ENCODE measurements at places on chromosomes 12 and 14.
A peak's percentile ranks its signal among the peaks of the same experiment; 100 is the strongest.

DNA sequence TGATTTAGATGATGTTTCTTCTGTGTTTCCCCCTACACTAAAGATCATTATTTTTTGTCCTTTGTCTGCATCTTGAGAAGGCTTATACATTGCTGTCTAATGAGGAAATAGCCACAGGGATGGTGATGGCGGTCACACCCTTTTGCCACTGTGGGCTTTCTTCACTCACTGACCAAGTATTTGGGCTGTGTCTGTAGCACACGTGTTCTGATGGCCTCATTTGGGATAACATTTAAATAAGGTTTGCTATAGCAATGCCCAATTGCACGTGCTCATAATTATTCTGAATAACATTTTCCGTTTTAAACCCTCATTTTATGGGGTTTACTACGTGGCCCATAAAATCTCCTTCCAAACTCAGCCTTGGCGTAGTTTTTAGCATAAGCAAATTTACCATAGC lies 230.3 kb upstream of the PRICKLE1 start:
- no peak for DNase-seq

- no peak for DNase-seq
These were observed 42.2 kb upstream of the PTGR2 start for GRCh38 chr14:73809391-73809790.

DNA sequence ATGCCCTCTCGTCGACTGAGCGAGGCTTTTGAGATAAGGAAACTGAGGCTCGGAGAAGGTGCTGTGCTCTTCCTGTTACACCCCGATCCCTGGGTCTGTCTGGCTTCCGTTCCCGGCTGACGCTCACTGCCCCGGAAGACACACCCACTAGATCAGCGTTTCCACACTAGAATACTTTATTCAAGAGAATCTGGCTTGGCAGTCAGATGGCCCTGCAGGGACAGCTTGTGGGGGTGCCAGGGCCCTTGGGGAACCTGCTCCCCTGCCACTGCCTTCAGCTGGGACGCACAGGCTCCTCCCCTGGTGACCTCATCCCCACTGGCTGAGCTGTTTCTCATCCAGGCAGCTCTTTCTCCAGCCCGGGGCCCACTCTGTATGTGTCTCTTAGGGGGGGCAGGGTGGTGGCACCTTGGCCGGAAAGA lies 13.7 kb downstream of the PGF start:
- no peak for DNase-seq

DNA sequence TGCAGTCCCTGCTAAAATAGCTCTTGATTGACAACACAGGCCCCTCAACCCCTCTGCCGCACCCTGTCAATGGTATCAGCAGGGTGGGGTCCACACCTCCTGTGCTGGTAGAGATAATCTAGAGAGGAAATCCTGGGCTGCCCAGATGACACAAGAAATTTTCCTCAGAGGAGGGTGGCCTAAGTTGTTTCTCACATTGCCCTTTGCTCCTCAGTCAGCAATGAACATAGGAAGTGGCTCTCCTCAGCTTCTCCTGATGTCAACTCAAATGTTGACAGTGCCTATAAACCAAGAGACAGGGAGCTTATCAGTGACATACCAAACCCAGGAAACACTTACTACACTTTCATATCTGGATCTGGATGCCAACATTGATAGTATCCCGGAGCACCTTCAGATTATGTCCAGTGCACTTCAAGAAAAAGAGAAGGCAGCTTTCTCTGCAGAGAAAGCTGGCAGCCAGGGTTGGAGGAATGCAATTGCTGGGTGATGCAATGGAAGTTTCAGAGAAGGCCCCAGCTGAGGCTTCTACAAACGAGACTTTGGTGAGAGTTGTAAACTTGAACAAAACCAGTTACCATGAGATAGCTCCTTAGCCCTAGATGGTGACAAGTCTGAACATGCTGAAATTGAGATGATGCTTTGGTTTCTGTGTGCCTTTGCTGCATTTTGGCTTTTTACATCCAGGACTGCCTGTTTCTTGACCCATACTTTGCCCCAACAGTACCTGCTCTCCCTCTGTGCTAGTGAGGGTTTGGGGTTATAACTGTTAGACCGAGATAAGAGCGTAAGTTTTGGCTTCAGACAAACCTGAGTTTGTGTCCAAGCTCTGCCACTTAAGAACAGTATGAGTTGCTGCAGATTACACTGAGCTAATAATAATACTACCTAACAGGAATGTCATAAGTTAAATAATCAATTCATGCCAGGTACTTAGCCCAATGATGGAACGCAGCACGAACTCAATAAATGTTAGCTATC lies 183.5 kb downstream of the NUAK1 start:
- DNase-seq = no peak

DNA sequence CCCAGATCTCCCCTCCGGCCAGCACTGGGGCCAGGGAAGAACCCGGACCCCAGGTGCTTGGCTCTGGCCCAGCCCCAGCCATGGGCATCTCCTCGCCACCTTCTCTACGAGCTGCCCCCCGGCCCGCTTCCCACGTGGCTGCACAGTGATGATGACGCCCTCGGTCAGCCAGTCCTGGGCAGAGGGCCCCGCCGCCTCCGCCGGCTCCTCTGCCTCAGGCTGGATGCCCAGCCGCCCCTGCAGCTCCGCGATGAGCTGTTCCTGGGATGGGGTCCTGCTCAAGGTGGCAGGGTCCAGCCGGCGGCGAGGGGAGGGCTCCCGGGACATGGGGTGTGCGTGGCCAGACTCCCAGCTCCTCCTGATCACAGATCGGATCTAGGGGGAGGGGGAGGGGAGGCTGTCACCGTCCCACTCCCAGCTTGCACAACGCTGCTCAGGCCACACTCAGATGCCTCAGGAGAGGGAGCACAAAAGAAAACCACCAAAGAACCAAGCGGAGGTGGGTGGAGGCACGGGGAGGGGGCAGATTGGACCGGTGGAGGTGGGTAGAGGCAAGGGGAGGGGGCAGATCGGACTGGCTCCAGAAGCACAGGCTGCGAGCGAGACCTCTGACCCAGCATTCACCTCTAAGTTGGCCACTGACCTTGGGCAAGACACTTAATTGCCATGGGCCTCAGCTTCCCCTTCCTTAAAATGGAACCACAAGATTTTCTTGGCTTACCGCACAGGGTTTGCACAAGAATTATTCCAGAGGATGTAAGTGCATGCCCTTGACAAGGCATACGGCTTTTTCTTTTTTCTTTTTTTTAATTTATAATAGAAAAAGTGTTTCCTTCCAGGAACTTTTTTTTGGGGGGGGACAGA lies 16.1 kb upstream of the RPLP0 start:
- DNase-seq = no peak

DNA sequence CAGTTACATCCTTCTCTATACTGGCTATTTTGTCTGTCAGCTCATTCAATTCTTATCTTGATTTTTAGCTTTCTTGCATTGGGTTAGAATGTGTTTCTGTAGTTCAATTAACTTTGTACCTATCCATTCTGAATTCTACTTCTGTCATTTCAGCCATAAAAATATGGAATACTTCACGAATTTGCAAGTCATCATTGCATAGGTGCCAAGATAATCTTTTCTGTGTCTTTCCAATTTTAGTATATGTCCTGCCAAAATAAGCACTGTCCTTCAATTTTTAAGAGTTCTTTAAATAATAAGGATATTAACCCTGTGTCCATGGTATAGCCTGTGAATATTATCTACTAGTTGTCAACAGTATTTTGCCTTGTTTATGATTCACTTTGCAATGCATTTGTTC lies 665.7 kb upstream of the MDGA2 start:
- no peak for DNase-seq

DNA sequence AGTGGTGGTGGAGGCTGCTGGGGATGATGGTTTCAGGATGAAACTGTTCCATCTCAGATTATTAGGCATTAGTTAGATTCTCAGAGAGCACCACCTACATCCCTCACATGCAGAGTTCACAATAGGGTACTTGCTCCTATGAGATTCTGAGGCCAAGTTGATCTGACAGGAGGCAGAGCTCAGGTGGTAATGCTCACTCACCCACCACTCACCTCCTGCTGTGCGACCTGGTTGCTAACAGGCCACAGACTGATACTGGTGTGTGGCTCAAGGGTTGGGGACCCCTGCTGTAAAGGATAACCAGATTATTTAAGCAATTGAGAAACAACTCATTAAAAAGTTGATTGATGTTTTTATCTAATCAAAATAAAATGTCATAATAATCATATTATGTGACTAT lies 248.5 kb downstream of the RERGL start:
- DNase-seq = no peak

GRCh38 chr14:67856827-67857226 lies 37.2 kb downstream of the RAD51B start:
- no peak for DNase-seq

GRCh38 chr12:54579696-54580333 lies 8.6 kb downstream of the PPP1R1A start:
- peak; percentile 75 for DNase-seq

DNA sequence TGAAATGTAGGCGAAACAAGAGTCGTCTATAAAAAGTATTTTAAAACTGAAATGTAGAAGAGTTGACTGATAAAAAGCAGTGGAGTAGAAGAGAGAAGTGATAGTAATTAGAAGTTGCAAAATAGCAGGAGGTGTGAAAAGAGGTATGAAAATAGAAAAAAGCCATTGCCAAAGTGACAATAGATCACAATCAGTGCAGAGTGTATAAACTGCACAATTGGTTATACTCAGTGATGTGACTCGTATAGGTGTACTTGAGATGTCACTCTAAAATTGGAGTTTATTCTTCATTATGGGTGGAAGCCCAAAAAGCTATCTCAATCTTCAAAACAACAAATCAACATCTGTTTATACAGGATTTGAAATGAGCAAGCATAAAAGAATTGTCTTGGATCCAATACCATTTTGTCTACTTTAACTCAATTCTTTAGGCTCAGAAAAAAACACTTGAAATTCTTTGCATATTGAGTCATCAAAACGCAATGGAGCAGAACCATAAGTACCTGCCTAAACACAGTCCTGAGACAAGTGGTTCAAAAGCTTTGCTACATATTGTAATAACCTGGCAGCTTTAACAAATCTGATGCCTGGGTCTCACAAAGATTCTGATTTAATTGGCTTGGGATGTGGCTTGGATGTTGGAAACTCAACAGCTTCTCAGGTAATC lies 8.8 kb downstream of the IKBIP start:
- DNase-seq = peak; percentile 35

- peak; percentile 31 for DNase-seq
These were observed 1.1 kb downstream of the RHNO1 start for GRCh38 chr12:2877953-2878732.

- no peak for DNase-seq
These were observed 24.2 kb upstream of the RNASE3 start for GRCh38 chr14:20866963-20867362.

GRCh38 chr14:76228138-76228537 lies 76.4 kb downstream of the GPATCH2L start:
- DNase-seq = no peak

GRCh38 chr12:113464452-113464775 lies 7.3 kb downstream of the LHX5 start:
- DNase-seq = no peak
